Esophagus squamous epithelium (tissue), 5 donors: ENCODE measurements at places on chromosomes 5 and 9. TPM values are rescaled to one million over a fixed set of nuclear protein-coding genes. Genes with fewer than 3 reads are reported as not detected.

The IQGAP2 gene
- total RNA-seq, result 8.7 TPM

The PCDHB12 gene
- total RNA-seq, result 0.22 TPM

The CLIC3 gene
- total RNA-seq, result 178 TPM

The TAF1L gene
- not detected for total RNA-seq

The C5orf34 gene
- total RNA-seq, result 5.1 TPM

The OR1J2 gene
- not detected for total RNA-seq

The ACOT12 gene
- total RNA-seq, result not detected

The TNFSF15 gene
- 1.4 TPM for total RNA-seq

The KCNIP1 gene
- total RNA-seq, result not detected

The TAF11L14 gene
- total RNA-seq, result not detected

The ARHGEF37 gene
- 16.2 TPM for total RNA-seq

The CARD6 gene
- 18.5 TPM for total RNA-seq

The MYOT gene
- 4.8 TPM for total RNA-seq

The ISL1 gene
- total RNA-seq, result not detected

The ADAMTS2 gene
- 1.3 TPM for total RNA-seq

The PPP1R26 gene
- 8.8 TPM for total RNA-seq

The C9orf50 gene
- not detected for total RNA-seq

The CHSY3 gene
- 1.3 TPM for total RNA-seq

The LURAP1L gene
- total RNA-seq, result 1.1 TPM

The SLC1A3 gene
- 16.2 TPM for total RNA-seq

The WNK2 gene
- total RNA-seq, result 8.6 TPM

The CDH6 gene
- total RNA-seq, result 3.4 TPM

The C9 gene
- total RNA-seq, result not detected

The GRHPR gene
- 82.8 TPM for total RNA-seq

The MSX2 gene
- 1.6 TPM for total RNA-seq

The PCDHB9 gene
- total RNA-seq, result not detected

The PCDHB4 gene
- 2.3 TPM for total RNA-seq

The MEGF10 gene
- total RNA-seq, result not detected

The LAMC3 gene
- 4.1 TPM for total RNA-seq

The LTC4S gene
- total RNA-seq, result 6.9 TPM

The BTNL9 gene
- total RNA-seq, result 27.7 TPM

The TPPP gene
- 5.5 TPM for total RNA-seq

The MOB3B gene
- total RNA-seq, result 6.3 TPM

The SPATA31A7 gene
- total RNA-seq, result not detected

The SOHLH1 gene
- total RNA-seq, result not detected

The MELK gene
- 17.5 TPM for total RNA-seq

The ARHGEF28 gene
- total RNA-seq, result 15.1 TPM
